ENCODE measurements at places on chromosomes 7 and 10. TPM values are rescaled to one million over a fixed set of nuclear protein-coding genes. Genes with fewer than 3 reads are reported as not detected.

TMEM213 gene
- not detected for total RNA-seq

RAMP3 gene
- 30.0 TPM for total RNA-seq

MLXIPL gene
- 384 TPM for total RNA-seq

CYP2E1 gene
- total RNA-seq, result 2,431 TPM

SPAM1 gene
- not detected for total RNA-seq

MMRN2 gene
- total RNA-seq, result 12.1 TPM

FGF8 gene
- total RNA-seq, result 0.42 TPM

MAGI2 gene
- 4.1 TPM for total RNA-seq

CPXM2 gene
- 0.05 TPM for total RNA-seq

DNA sequence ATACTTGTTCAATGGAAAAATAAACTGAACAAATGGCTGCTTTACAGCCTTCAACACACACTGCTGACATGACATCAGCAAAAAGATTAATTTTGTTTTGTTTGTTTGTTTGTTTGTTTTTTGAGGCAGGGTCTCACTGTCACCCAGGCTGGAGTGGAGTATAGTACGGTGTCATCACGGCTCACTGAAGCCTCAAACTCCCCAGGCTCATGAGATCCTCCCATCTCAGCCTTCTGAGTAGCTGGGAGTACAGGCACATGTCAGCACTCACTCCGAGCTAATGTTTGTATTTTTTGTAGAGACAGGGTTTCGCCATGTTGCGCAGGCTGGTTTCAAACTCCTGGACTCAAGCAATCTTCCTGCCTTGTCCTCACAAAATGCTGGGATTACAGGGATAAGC is 10.9 kb downstream of the TARP start:
- no peak for DNase-seq

DNA sequence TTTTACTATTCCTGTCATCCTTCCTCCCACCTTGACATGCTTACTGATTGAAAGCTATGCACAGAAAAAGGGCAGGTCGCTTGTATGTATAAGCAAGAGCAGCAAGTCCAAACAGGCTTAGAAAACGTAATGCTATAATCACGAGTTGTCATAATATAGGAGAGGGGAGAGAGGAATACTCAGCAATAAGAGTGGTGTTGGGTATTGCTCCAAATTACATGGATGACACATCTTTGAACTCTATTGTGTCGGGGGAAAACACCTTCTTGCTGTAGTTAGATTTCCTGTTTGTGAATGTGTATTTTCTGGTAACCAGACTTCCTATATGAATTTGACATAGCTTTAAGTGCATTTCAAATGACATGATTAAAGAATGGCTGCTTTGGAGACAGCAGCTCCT is 7.5 kb downstream of the MET start:
- DNase-seq, result no peak

- DNase-seq, result no peak
Observed at GRCh38 chr7:29100924-29101323, 45.4 kb downstream of the CPVL start.

- DNase-seq, result no peak
Observed at GRCh38 chr7:39386718-39387117, 179.5 kb upstream of the YAE1 start.

- DNase-seq, result no peak
Observed at GRCh38 chr7:29809533-29810155, 3.3 kb downstream of the WIPF3 start.

- no peak for DNase-seq
Observed at GRCh38 chr7:17600340-17600752, 301.9 kb downstream of the AHR start.

DNA sequence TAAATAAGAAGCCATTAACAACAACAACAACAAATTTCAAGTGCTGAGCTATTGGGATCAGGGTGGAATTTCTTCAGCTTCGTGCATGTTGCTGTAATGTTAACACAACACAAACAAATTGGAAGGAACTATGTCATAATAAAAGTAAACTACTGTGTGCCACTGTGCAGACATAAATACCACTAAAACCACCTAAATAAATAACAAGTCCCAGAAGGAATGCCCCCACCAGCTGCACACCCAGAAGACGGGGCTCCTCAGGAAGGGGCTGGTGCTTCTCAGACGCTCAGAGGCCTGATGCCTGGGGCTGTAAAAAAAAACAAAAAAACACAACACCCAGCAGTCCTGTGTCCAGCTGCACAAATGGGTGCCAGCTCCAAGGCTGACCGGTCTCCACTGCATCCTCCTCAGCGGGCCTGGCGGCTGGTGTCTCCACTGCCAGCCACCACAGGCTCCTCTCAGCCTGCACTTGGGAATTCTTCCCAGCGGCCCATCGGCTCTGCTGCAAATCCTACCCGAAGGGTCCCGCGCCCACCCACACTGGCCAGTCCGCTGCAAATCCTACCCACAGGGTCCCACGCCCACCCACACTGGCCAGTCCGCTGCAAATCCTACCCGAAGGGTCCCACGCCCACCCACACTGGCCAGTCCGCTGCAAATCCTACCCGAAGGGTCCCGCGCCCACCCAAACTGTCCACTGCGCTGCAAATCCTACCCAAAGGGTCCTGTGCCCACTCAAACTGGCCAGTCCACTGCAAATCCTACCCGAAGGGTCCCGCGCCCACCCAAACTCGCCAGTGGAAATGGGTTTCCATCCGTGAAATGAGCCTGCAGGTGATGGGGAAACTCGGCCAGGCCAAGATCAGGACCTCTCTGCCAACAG is 35.8 kb upstream of the DNAAF5 start:
- DNase-seq, result no peak

- peak; percentile 67 for DNase-seq
Observed at GRCh38 chr7:130486114-130486953, 5.6 kb upstream of the MEST start.

DNA sequence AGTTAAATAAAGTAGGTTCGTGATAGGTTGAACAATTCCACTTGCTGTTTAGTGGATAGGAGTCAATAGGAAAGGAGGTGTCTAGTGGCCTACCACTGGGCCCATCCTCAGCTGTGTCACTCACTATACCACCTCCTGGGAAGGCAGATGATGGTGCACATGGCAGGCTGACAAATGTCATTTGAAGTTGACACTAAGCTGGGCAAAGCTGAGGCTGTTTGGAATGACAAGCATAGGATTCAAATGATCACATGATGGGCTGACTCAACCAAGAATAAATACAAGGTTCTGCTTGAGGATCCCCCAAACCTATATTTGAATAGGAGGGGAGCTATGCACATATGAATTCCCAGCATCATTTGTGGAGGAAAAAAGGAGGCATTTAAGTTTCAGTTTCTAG is 489.8 kb downstream of the RPS24 start:
- DNase-seq, result no peak

GRCh38 chr7:150806863-150807262 is 6.3 kb downstream of the TMEM176A start:
- no peak for DNase-seq

GRCh38 chr7:91019686-91020385 is 244.4 kb upstream of the FZD1 start:
- DNase-seq, result no peak

DNA sequence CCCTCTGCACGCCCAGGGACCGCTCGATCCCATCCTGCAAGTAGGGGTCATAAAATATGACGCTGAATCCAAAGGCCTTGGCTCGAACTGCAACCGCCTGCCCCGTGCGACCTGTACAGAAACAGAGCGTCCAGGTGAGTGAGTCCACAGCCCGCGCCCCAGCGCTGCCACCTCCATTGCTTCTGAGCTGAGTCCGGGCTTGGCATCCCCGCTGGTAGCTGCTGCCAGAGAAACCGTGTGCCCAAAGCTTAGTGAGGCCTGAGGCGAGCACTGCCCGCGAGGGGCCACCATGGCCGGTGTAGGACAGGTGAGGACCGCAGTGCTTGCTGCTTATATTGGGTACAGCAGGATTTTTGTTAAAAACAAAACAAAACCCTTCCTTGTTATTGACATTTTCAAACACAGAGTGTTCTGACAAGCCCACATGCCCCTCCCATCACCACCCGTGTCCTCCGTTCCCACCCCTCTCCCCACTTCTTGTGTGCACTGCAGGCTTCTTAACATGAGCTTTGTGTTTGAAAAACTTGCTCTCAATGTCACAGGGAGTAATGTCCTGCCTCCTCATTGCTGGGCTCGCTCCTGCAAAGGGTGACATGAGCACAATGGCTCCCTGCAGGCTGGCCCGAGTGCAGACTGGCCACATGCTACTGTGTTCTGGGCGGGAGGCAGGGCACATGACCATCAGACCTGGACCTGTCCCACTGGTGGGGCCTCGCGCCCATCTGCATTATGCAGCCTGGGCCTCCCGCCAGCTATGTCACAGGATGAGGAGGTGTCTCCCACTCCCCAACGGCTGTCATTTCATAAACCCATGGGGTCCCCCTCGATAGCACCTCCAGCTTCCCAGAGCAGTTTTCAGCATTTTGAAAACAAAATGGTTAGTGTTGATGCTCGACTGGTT is 52.9 kb downstream of the ZRANB1 start:
- DNase-seq, result peak; percentile 32

DNA sequence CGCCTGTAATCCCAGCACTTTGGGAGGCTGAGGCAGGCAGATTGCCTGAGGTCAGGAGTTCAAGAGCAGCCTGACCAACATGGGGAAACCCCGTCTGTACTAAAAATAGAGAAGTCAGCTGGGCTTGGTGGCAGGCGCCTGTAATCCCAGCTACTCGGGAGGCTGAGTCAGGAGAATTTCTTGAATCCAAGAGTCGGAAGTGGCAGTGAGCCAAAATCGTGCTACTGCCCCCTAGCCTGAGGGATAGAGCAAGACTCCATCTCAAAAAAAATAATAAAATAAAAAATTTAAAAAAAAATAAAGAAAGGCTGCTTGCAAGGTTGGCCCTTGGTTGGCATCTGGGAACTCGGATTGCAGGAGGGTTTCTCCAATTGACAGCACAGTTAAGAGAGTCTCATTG is 221.6 kb downstream of the DGKI start:
- DNase-seq, result no peak

DNA sequence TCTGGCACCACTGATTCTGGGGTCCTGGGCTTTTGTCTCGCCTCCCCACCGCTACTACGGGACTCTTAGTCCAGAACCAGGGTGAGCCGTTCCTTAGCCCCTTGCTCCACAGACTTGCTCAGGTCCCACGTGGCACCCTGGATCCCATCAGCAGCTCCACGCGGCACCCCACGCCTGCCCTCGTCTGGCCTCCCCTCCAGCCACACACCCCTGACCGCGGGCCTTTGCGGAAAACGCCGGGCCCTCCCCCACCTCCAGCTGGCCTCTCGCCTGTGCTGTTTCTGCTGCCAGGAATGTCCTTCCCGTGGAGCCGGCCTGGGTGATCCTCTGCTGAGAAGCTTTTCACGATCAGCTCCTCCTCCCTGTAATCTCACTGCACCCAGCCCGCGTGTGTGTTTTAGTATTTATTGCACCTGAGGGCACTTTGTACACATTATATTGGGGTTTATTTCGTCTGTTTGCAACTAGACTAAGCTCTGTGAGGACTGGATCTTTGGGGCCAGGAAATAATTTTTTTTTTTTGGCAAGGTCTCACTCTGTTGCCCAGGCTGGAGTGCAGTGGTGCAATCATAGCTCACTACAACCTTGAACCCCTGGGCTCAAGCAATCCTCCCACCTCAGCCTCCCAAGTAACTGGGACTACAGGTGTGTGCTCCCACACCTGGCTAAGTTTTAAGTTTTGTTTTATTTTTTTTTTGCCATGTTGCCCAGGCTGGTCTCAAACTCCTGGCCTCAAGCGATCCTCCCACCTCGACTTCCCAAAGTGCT is 10.5 kb upstream of the TTYH3 start:
- no peak for DNase-seq

- DNase-seq, result no peak
Observed at GRCh38 chr7:4085937-4086691, 596.0 kb upstream of the FOXK1 start.

DNA sequence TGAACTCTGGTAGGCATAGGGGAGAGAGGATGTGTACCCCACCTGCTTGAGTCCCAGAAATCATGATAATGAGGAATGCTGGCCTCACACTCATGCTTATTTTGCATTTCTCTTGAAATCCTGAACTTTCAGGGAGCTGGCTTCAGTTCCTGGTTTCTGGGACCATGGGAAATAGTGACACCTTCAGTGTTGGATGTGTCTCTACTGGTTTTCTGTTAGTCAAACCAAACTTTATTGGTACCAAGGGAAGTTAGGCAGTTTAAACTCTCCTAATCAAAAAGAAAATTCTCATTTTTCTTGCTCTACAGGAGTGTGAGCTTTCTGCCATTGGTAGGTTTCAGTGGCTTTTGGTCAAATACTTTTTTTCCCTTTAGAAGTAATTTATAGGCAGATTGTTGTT is 11.8 kb upstream of the PCGF5 start:
- DNase-seq, result no peak

DNA sequence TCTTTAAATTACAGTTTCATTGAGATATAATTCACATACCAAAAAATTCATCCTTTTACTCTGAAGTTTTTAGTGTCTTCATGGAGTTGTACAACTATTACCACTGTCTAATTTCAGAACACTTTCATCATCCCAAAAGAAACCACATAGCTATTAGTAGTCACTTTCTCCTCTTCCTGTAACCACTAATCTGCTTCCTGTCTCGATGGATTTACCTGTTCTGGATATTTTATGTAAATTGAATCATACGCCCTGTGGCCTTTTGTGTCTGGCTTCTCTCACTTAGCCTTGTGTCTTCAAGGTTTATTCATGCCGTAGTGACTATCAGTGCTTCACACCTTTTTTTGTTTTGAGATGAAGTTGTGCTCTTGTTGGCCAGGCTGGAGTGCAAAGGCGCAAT is 135.5 kb downstream of the DOCK1 start:
- no peak for DNase-seq

- no peak for DNase-seq
Observed at GRCh38 chr7:132417103-132417906, 159.0 kb downstream of the PLXNA4 start.

GRCh38 chr10:64175271-64175962 is 654.2 kb downstream of the REEP3 start:
- no peak for DNase-seq

All from liver (tissue), 10 donors.